ENCODE measurements at places on chromosomes 5 and 9.
A peak's percentile ranks its signal among the peaks of the same experiment; 100 is the strongest.

DNA sequence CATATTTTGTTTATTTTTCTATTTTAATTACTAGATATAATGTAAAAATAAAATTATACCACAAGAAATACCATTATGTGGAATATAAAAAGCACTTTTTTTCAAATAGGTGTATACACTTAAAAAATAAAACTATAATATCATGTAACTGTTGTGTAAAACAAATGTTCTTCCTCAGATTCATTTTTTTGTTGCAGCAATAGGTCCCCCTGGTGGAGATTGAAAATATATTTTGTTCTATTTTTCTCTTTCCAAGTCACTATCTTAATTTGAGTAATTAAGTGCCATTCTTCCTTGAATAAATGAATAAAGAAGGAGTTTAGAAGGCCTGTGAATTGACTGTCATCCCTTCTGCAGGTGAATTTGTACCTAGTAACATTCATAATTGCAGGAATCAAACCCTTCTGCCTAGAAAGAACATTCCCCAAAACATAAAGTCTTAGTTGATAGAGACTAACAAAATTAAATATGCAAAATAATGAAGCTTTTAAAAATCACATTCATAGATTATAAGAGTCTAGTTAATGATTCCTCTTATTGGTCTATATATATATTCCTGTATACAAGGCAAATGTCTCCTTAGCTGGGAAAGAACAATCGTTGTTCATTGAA lies 23.4 kb downstream of the CETN3 start:
- peaks cover 5% of the 10 kb centered on the region for H3K36me3 ChIP-seq
- no peaks in the 10 kb centered on the region for H3K4me1 ChIP-seq
- no peak overlapping the region for H3K4me3 ChIP-seq
- H3K27ac ChIP-seq = no peak overlapping the region
- H3K27me3 ChIP-seq = no peaks in the 10 kb centered on the region
- no peak for ATAC-seq

DNA sequence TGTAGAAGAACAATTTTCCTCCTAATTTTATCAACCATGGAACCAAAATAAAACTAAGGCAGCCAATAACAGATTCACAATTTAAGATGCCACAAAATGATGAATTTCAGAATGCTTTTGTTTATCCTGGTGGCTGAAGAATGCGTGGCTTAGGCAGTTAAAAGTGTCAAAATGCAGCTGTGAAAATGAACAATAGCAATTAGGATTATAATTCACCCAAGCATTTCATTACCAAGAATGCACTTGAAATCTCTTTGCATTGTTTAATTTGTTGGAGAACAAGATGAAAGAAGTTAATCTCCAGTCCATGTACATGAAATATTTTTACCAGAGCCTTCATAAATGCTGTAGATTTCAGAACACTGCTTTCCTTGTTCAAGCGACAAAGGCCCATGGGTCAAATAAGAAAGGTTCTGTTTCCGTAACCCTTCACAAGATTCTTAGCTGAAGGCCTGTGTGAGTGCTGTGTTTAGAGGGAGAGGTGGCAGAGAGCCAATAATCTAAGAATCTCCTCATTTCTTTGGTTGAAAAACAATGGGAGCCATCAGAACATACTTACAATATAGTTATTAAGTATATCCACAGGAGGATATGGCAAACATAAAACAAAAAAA lies 39.3 kb downstream of the CLINT1 start:
- peak overlapping the region; percentile 78 for H3K27ac ChIP-seq
- ATAC-seq = no peak
- H3K4me3 ChIP-seq = no peak overlapping the region
- H3K4me1 ChIP-seq = peaks cover 36% of the 10 kb centered on the region
- no peaks in the 10 kb centered on the region for H3K27me3 ChIP-seq

DNA sequence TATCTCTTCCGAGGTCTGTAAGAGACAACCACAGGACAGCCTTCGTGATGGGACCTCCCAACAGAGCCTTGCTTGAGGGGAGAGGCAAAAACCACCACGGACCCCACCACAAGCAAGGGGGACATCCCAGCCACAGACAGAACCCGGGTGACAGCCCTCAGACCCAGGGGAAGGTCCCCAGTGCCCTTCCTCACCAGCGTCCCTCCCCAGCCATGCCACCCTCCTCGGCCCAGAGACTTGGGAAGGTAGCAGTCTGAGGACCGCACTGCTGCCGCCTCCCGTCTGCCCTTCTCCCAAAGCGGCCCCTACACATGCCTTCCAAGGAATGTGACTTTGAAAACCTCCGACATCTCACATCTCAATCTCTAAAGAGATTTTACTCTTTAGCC lies 13.4 kb downstream of the IPPK start:
- no peaks in the 10 kb centered on the region for H3K27me3 ChIP-seq
- no peak overlapping the region for H3K27ac ChIP-seq
- H3K4me1 ChIP-seq = peaks cover 15% of the 10 kb centered on the region
- ATAC-seq = no peak

GRCh38 chr5:71782771-71783770 lies 64.0 kb downstream of the CARTPT start:
- H3K27ac ChIP-seq = peak overlapping the region; percentile 36
- H3K4me1 ChIP-seq = peaks cover 23% of the 10 kb centered on the region
- H3K4me3 ChIP-seq = peak overlapping the region; percentile 47
- H3K36me3 ChIP-seq = no peaks in the 10 kb centered on the region
- no peaks in the 10 kb centered on the region for H3K27me3 ChIP-seq

DNA sequence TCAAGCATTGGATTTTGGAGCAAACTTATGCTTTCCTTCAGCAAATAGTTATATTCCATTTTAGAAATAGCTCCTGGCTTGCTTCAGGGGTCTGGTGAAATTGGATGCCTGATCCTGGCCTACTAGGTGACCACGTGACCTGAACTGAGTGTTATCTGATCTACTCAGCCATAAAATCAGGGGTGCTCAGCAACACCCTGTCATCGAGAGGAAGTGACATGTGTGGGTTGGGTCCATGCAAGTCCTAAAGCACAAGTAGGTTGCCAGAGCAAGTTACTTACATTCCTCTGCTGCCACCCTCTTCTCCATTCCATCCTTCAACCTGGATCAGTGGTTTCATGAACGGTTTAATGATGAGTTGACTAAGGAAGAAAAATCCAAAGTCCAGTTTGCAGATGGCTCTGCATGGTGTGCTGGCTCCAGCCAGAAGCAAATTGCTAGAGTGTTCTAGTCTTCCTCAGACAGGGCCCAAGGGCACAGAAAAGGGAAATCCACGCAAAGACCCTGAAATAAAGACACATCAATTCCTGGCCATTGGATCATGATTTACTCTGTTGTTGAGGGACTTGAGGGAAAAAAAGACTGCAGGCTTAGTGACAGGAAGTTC lies 2.8 kb upstream of the FAM193B start:
- no peaks in the 10 kb centered on the region for H3K27me3 ChIP-seq
- peaks cover 3% of the 10 kb centered on the region for H3K36me3 ChIP-seq
- peaks cover 22% of the 10 kb centered on the region for H3K4me1 ChIP-seq
- no peak overlapping the region for H3K4me3 ChIP-seq

DNA sequence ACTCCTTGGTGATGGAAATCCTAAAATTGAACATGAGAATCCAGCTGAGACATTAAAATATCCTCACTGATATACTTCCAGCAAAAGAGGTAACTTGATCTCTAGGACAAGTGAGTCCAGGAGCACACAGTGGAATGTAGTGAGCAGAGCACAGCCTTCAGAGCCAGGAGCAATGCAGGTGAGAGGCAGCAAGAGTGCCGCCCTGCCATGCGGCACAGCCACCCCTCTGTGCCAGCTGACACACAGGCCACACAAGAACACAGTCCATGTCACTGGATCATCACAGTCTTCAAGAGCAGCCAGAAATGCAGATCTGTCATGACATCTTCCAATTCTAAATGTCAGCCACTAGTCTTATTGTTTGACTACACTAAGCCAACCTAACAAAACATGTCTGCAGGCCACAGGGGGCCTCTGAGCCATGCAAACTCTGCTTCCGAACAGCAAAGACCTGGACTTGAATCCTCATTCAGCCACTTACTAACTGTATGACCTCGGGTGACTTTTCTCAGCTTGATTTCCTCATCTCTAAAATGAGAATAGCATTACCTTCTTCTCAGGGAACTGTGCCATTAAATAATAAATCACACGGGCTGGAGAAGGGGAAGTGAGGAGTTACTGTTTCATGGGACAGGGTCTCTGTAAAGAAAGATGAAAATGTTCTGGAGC lies 47.0 kb downstream of the CCDC125 start:
- H3K27me3 ChIP-seq = no peaks in the 10 kb centered on the region
- peaks cover 12% of the 10 kb centered on the region for H3K36me3 ChIP-seq
- no peak overlapping the region for H3K27ac ChIP-seq
- ATAC-seq = no peak

GRCh38 chr5:141941307-141941706 lies 16.7 kb downstream of the PCDH12 start:
- no peaks in the 10 kb centered on the region for H3K27me3 ChIP-seq
- no peaks in the 10 kb centered on the region for H3K4me1 ChIP-seq
- no peak for ATAC-seq
- no peak overlapping the region for H3K27ac ChIP-seq

GRCh38 chr5:154240595-154240994 lies 50.1 kb downstream of the GALNT10 start:
- H3K27me3 ChIP-seq = no peaks in the 10 kb centered on the region
- H3K4me3 ChIP-seq = no peak overlapping the region
- H3K36me3 ChIP-seq = peaks cover 12% of the 10 kb centered on the region
- peaks cover 71% of the 10 kb centered on the region for H3K4me1 ChIP-seq
- no peak for ATAC-seq
- no peak overlapping the region for H3K27ac ChIP-seq

All from stimulated activated memory B cell treated with anti-CD40 and anti-IgM and Interleukin-4, amounts not matched to agents 10 μg/mL and 1 μg/mL and 100 μg/mL, for 72 hours (primary cell).